ENCODE measurements at places on chromosomes 11 and 22.

- peak; percentile 48 for DNase-seq
These were observed 579 bp upstream of the RASD2 start for GRCh38 chr22:35539910-35540594.

GRCh38 chr11:130947058-130947457 is 30.8 kb upstream of the SNX19 start:
- DNase-seq: no peak

GRCh38 chr22:46504584-46504983 is 32.8 kb downstream of the CELSR1 start:
- DNase-seq: no peak

GRCh38 chr11:120797143-120797542 is 226.8 kb upstream of the TBCEL start:
- no peak for DNase-seq

GRCh38 chr22:24952837-24953383 is 394 bp downstream of the KIAA1671 start:
- DNase-seq: no peak

Measured in stimulated activated CD4-positive, alpha-beta T cell treated with anti-CD3 and anti-CD28 coated beads, TNF-alpha, amount 100 ng/mL, for 24 hours (primary cell).